ENCODE measurements at places on chromosomes 16 and 17.

GRCh38 chr17:386141-386876 is 33.7 kb upstream of the RPH3AL start:
- DNase-seq, result peak; percentile 3

- DNase-seq, result no peak
Observed at GRCh38 chr17:72977771-72978417, 114.6 kb downstream of the SLC39A11 start.

GRCh38 chr17:3574231-3574630 is 16.6 kb upstream of the TRPV3 start:
- no peak for DNase-seq

DNA sequence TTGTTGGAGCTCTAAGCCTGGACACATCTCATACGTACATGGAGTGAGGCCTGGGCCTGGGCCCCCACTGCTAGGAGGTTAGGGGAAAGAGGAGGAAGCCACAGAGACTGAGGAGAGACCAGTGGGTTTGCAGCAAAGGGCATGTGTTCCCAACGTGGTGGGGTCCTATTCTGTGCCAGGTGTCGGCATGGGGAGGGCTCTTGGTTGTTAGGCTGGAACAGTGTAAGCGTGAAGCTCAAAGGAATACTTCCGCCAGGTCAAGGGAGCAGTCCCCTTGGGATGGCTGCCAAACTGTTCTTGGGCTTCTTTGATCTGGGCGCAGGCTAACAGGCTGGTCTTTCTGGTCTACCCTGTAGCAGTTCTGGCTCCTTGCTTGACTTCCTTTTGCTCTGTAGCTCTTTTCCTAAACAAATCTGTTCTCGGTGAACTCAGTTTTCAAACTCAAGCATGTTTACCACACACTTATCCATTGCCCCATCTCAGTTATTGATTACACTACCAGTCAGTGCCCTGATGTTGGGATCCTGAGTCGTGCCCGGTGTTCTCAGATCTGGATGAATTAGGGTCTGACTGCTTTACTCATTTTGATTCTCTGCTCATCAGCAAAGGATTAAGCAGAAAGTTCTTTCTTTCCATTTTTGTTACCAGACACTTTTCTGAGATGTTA is 36.4 kb downstream of the GPT2 start:
- DNase-seq, result no peak

- DNase-seq, result no peak
Observed at GRCh38 chr17:45290269-45290765, 26.5 kb downstream of the MAP3K14 start.

GRCh38 chr16:82848013-82848412 is 221.2 kb downstream of the CDH13 start:
- DNase-seq, result no peak

GRCh38 chr17:21129023-21129681 is 2.4 kb downstream of the DHRS7B start:
- no peak for DNase-seq

GRCh38 chr17:8420041-8420934 is 15.4 kb upstream of the NDEL1 start:
- no peak for DNase-seq

- DNase-seq, result no peak
Observed at GRCh38 chr17:59504821-59505220, 60.6 kb upstream of the DHX40 start.

DNA sequence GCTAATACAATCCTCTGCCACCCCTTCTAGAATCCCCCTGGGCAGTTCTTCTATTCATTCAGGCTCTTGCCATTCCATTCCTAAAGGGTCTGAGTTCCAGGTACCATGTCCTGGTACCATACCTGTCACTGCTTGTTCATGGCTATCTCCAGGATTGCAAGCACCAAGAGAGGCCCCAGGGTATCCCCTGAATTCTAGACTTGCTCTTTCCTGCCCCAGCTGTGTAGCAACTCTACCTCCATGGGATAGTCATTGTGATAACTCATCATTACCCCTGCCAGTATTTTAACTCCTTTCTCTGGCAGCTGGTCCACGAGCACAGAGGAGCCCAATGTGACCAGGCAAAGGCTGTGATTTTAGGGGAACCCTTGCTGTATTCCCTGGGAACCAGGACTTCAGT is 143.7 kb upstream of the CDH5 start:
- no peak for DNase-seq

DNA sequence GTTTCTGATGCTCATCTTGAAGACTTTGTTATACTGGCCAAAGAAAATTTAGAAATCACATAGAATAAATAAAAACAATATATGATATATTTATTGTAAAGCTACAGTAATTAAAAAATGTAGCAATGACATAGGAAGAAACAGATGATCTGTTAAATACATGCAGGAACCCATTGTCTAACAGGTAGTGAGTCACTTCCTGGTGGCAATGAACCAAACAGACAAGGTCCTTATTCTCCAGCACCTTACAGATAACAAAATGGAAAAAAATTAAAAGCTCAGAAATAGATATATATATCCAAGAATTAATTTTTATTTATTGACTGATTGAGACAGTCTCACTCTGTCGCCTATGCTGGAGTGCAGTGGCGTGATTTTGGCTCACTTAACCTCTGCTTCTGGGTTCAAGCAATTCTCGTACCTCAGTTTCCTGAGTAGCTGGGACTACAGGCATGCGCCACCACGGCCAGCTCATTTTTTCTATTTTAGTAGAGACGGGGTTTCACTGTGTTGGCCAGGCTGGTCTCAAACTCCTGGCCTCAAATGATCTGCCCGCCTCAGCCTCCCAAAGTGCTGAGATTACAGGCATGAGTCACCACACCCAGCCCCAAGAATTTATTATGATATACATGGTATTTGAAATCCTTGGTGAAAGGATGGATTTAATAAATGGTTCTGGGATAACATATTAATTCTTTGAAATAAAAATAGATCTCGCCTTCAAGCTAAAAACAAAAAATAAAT is 7.5 kb downstream of the NETO2 start:
- no peak for DNase-seq

- no peak for DNase-seq
Observed at GRCh38 chr16:28082624-28083023, 19.1 kb upstream of the GSG1L start.

DNA sequence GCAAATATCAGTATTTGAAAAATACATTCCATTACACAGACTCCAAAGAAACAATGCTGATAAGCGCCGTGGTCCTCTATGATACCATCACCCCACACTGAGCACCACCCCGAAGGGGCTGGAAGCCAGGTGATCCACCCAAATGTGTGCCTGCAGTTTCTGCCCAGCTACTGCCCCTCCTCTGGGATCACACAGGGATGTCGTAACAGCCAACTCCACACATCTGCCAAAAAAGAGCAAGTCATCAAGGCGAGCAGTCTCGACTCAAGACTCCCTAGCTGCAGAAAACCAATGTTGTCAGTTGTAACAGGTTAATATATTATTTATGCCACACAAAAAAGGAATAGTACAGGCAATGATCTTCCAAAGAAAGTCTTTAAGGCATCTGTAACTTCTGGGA is 21.0 kb downstream of the CYB5D2 start:
- DNase-seq, result no peak

DNA sequence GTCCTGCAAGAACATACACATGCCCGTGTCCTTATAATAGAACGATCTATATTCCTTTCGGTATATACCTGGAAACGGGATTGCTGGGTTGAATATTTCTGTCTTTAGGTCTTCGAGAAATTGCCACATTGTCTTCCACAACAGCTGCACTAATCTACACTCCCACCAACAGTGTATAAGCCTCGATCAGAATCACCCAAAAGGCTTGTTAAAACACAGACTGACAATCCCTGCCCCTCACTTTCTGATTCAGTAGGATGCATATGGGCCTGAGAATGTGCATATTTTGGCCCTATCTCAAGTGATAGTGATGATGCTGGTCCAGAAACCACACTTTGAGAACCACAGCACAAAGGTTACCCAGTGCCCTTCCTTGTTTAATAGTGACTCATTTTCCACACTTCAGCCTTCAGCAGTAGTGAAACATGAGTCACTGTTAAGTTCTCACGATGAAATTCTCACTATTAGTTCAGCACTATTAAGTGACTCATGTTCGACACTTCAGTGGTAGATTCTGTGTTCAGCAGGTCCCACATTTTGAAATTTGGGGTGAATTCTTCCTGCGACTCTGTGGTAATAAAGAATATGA is 215.6 kb downstream of the GRIN2A start:
- DNase-seq, result no peak

DNA sequence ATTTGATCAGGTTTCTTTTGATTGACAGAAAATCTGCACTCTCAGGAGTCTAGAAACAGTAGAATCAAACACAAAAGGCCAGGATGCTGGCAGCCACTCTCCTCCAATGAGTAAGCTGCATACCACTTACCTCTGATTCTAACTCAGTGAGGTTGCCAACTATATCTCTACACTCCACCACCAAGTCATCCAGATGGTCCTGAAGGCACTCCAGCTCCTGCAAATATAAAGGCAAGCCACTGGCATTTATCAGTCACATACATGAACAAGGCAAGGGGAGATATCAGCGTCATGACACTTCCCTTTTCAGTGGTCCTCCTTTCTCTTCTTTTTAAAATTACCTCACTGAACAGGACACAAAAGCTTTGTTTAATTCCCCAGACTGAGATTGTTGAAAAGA is 53.1 kb upstream of the CLEC18B start:
- DNase-seq, result no peak
